Stimulated activated CD8-positive, alpha-beta memory T cell treated with anti-CD3 and anti-CD28 coated beads, Interleukin-7, amount 100 ng/mL, for 48 hours (primary cell): ENCODE measurements at places on chromosomes 3 and 15.

GRCh38 chr15:69647142-69647513 lies 194.5 kb downstream of the RPLP1 start:
- no peak for DNase-seq

GRCh38 chr15:101169495-101170071 lies 82.3 kb downstream of the CHSY1 start:
- no peak for DNase-seq

GRCh38 chr3:157916672-157917071 lies 189.5 kb downstream of the SHOX2 start:
- DNase-seq, result no peak

DNA sequence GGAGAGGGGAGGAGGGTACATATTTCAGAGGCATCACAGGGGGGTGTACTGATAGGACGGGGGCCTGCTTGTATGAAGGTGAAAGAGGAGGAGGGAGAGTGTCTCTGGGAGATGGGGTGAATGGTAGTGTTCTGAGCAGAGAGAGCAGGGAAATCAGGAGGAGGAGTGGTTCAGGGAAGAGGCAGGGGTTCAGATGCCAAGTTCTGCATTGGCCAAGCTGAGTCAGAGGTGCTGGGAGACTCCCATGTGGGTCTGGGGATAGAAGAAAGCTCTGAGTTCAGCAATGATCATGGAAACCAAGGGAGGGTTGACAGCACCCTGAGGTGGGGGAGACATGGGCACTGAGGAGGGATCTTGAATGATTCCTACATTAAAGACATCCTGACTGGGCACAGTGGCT lies 3.0 kb downstream of the CYP8B1 start:
- DNase-seq, result no peak
